Activated naive CD4-positive, alpha-beta T cell treated with anti-CD3 and anti-CD28 coated beads, Interleukin-2, amount 50 U/mL, for 16 hours (primary cell): ENCODE measurements at places on chromosomes 6 and 20.

- DNase-seq: no peak
Observed at GRCh38 chr6:15426901-15427300, 181.0 kb downstream of the JARID2 start.

- DNase-seq: no peak
Observed at GRCh38 chr6:78611102-78611620, 256.2 kb upstream of the IRAK1BP1 start.

GRCh38 chr6:57013521-57013926 lies 33.0 kb upstream of the KIAA1586 start:
- no peak for DNase-seq

GRCh38 chr20:20850407-20850806 lies 138.0 kb upstream of the RALGAPA2 start:
- DNase-seq: no peak

GRCh38 chr20:63808145-63808724 lies 22.8 kb downstream of the ZBTB46 start:
- no peak for DNase-seq

DNA sequence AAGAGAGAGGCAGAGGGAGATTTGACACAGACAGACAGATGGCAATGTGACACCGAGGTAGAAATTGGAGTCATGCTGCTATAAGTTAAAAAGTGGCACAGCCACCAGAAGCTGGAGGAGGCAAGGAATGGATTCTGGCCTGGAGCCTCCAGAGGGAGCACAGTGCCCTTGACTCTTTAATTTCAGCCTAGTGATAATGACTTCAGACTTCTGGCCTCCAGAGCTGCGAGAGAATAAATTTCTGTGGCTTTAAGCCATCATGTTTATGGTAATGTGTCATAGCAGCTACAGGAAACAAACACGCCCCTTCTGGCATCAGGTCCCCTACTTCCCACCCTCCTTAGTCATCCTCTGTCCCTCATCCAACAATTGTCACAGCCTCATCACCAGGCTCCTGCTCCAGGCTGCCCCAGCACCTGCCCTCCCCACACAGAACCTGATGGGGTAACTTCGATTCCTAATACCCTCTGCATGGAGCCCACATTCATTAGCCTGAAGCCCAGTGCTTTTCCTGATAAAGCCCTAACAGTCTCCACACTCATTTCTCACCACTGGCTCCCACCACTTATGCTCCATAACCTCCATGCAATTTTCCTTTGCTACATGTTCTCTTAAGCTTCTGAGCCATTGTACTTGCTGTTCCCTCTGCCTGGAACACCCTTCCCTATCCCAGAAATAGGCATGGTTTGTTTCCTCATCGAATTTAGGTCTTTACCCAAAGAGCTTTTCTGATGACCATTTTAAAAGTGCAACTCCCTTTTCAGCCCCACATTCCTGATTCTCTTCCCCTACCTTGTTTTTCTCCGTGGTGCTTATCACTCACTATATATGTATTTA lies 69.7 kb upstream of the TOX2 start:
- DNase-seq: no peak

DNA sequence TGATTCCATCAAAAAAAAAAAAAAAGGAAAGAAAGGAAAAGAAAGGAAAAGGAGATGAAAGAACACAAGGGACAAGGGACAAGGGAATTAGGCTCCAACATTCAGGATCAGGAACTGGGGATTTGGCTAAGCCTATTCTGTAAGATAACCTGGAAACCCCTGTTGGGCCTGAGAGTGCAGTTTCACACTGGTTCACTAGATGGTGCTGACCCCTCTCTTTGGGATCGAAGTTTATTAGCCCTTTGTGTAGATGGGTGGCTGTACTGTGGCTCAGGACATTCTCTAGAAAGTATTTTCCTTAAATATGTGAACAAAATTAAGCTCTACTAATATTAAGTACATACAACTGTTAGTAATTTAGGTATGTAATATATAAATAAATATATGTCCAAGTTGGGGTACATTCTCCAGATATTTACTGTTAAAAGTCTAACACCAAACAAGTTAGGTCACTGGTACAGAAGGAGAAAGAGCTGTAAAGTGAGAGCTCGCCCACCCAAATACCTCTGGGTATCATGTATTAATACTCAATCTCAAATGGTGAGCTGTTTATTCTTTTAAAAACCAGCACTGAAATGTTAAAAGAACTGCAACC lies 6.3 kb downstream of the OR2A4 start:
- no peak for DNase-seq

DNA sequence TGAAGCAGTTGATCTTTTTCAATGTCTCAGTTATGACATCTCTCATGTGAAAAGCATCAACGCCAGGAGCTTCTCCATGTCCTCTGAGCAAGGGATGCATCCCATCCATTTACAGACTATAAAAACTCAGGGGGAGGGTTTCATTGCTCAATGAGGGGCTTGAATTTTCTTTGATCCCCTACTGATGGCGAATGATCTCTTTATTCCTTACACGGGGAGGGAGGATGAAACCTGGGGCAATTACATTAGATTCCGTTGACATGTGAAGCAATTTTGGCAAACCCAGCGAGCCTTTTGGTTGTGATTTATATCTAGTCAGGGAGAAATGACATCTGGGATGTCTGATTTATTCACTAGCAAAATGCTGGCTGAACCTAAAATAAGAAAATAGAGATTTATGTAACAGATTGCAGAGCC lies 268.9 kb downstream of the HIVEP2 start:
- no peak for DNase-seq

- no peak for DNase-seq
Observed at GRCh38 chr6:163780994-163781393, 366.5 kb downstream of the QKI start.

- DNase-seq: peak; percentile 83
Observed at GRCh38 chr6:134178161-134179044, 126.0 kb upstream of the SLC2A12 start.

DNA sequence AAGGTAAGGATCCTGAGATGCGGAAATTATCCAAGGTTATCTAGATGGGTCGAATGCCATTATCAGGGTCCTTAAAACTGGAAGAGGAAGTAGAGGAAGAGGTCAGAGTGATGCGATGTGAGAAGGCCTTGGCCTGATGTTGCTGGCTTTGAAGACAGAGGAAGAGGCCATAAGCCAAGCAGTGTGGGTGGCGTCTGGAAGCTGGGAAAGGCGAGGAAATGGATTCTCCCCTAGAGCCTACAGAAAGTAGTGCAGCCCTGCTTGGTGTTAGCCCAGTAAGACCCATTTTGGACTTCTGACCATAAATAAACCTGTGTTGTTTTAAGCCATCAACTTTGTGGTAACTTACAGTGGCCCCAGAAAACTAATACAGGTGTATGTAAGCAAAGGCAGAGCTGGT lies 2.0 kb downstream of the SRXN1 start:
- no peak for DNase-seq

DNA sequence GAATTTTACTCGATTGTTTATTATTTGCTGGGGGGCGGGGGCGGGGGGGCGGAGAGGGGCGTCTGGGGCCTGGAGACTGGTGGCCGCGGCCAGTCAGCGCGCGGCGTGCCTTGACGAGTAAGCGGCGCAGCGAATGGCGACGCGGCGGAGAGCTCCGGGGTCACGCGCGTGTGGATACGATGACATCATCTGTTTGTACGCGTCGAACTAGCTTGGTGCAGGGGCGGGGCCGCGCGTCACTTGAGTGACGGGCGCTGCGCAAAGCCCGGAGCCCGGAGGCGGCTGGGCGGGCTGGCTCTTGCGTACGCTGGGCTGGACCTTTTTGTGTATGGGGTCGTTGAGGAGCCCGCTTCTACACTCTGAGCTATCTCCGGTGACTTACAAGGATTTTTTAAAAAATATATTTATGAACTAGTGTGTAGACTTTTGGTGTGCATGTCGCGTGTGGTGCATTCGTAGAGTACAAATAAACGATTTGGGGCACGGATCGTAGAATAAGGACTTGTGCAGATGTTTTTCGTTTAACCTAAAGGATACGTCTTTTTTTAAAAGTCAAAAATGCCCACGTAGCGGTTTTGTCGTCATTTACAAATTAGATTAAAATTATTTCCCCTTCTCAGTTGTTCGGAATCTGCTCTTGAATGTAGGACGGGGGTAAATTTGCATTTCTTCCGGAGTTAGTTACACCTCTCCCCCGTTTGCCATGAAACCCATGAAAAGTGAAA lies 2.2 kb upstream of the FOXO3 start:
- DNase-seq: peak; percentile 97

DNA sequence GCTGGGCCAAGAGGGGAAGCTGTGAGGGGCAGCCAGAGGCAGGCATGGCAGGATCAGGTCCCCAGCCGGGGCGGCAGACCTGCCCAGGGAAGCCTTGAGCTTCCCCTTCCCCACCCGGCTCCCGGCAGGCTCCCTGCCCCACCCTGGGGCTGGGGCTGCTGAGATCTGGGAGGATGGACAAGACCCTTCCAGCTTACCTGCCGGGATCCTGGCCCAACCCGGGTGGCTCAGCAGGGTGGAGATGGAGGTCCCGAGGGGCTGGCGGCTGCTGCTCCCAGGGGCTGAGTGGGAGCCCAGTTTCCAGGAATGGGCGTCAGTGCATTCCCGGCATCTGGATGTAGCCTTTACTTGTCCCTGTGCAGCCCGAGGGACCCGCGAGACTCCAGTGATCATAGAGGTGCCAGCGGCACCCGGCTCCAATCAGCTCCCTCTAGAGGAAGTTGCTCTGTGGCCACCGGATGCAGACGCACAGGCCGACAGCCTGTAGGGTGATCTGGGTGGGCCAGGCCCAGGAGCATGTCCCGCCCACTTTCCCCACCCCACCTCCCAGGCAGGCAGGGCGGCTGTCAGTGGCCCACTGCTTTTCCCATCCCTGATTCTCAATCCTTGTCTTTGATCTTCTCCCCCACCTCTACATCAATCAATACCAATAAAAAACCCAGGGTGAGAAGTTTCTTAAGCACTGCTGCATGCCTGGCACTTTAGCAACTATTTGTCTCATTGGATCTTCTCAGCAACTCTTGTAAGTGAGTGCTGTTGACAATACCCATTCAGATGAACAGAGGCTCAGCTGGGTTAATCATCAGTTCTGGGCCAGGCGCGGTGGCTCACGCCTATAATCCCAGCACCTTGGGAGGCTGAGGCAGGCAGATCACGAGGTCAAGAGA lies at the start of gene BAK1:
Gene BAK1 (minus strand): TSS at position 449 of the 887 bp plus-strand sequence. CDS start 2,672 bp downstream, outside the sequence.
- DNase-seq: peak; percentile 84

- DNase-seq: no peak
Observed at GRCh38 chr20:51760905-51761546, 7.2 kb downstream of the ATP9A start.

GRCh38 chr6:138571181-138571580 lies 71.9 kb upstream of the NHSL1 start:
- DNase-seq: no peak

DNA sequence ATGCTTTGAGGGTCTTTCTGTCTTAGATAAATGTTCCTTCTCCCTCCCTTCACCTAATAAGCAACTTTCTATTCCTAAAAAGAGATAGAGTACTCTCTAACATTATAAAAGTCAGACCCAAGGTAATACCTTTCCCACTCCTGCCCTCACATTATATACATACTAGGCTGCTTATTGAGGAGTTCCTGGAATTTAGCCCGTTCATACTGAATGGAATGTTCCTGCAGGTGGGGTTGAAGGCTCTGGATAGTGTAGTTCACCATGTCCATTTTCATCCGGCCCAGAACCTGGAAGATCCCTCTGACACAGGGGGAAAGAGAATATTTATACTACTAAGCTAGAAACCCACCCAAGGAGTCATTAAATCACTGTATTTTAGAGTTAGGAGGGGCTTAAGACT lies 20.4 kb downstream of the TCP11 start:
- no peak for DNase-seq

DNA sequence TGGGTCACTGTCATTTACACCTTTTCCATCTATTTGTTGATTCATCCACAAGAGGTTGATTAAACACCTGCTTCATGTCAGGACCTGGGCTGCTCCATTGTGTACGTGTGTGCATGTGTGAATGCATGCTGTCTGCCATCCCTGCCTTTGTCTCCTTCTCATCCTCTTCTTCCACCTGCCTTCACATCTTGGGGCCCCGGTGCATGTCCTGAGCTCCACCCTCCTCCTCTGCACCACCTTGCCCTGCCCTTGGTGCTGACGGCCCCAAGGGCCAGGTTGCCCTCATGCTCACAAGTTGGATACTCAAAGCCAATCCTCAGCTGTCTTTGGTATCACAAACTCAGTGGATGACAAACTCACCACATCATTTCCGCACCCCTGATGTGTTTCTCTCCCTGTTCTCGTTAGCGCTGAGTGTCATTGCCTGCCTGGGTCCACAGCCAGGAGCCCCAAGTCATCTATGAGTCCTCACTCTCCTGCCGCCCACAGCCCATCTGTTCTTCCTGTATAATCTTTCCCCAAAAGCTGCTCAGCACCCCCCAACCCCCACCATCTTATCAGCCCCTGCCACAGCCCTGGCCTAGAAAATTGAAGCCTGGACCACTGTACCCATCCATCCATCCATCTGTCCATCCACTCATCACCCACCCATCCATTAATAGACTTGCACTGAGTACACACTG lies 85.0 kb downstream of the SRC start:
- no peak for DNase-seq

GRCh38 chr6:47669684-47670513 lies 28.5 kb upstream of the ADGRF4 start:
- DNase-seq: no peak

DNA sequence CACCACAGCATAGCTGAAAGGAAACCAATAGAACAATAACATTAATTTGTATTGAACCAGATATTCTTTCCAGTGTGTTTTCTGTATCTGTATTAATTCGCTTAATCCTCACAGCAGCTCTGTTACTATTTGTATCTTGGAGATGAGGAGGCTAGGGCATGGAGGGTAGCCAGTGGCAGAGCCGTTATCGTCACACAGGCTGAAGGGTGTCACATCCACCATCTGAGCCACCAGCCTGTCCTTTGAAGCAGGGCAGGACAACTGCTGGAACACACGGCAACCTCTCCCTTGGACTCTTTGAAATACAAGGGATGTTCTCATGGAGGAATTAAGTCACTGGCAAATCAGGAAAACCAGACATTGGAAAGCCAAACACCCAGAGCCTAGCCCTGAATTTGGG lies 628.0 kb upstream of the CDH4 start:
- DNase-seq: no peak

DNA sequence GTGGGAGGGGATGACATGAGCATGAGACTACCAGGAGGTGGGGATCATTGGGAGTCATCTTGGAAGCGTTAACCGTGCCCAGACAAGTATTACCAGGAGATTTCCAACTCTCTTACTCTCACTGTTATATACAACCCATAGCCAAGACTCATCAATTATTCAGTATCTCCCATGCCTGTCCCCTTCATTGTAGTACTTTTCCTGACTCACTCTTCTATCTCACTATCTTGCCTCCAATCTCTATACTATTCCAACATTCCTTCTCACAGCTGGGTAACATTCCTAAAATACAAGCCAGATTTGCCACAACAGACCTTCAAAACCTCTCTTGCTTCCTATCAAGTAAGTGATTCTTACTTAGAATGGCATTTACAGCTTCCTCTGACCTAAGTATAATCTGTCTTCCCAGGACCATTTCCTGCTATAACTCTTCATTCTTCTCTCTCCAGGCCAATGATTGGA lies 226.3 kb upstream of the SMLR1 start:
- DNase-seq: no peak

- no peak for DNase-seq
Observed at GRCh38 chr6:26045928-26046368, 41.3 kb upstream of the HFE start.
